ENCODE measurements at places on chromosomes 2 and 18.

GRCh38 chr2:75600461-75601011, 39.8 kb upstream of the EVA1A start:
- DNase-seq: no peak

DNA sequence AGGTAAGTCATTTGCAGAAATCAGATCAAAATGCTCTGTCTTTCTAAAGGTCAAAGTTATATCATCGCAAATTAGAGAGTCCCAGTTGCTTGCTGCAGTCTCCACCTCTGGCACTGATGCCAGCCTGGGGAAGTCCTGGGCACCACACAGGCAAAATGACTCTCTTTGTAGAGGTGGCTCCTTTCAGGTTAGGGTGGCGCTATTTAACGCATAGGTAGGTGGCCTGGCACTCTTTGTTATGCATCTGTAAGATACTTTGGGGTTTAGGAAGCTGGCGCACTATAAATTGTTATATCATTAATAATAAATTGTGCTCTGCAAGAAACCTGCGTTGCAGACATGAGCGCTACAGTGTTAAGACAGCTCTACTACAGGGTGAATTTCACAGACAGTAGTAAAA, 268.5 kb downstream of the ICOS start:
- DNase-seq: no peak

- DNase-seq: no peak
Measured at GRCh38 chr2:237873421-237873831, 14.0 kb downstream of the RAMP1 start.

DNA sequence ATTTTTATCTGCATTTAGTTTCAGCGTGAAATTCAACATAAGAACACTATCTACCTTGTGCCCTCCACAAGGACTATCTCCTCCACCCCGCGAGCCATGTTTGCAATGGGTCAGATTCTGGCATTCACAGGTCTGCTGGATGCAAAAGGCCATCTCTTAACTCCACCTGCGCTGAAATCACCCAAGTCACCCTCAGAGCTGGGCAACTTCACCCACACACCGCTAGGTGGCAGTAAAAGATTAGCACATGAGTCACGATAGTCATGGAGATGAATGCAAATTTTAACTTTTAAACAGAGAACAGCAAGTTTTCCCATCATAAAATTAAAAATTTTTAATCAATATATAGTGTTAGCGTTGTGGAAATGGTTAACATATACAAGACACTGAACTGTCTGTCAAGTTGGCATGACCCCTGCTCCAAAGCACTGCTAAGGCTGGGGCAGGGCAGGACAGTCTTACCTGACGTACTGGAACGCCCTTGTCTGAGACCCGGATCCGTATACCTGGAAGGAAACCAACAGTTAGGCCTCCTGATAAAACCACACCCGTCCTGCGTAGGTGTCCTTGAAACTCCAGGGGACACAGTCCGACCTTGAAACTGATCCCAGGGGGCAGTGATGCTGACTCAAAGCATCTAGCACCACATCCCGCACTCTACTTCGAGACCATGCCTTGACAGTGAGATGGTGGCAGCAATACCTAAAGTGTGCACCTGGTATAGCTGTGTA, 89.6 kb downstream of the UXS1 start:
- no peak for DNase-seq

DNA sequence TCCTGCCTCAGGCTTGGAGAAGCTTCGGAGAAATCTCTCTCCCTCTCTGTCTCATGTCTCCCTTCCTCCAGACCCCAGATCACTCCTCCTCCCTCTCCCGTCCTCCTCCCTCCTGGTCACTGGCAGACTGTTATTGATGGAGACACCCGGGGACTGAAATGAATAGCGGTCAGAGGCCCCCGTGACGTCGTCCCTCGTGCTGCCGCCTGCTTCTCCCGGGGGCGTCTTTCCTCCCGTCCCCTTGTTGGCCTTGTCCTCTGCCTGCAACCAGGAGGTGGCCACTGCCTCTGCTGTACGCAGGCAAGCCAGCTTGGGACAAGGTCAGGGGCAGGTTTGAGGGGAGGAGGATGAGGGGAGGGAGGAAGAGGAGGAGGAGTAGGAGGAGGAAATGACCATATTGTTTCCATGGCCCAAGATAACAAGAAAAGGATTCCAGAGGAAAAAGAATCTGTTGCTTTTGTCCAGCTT, 78.2 kb downstream of the CELF4 start:
- no peak for DNase-seq

GRCh38 chr18:37680911-37681310, 115.3 kb upstream of the CELF4 start:
- DNase-seq: no peak

- DNase-seq: no peak
Measured at GRCh38 chr2:203070701-203071100, 56.0 kb downstream of the NBEAL1 start.

- no peak for DNase-seq
Measured at GRCh38 chr2:121279476-121280220, 5.4 kb downstream of the TFCP2L1 start.

DNA sequence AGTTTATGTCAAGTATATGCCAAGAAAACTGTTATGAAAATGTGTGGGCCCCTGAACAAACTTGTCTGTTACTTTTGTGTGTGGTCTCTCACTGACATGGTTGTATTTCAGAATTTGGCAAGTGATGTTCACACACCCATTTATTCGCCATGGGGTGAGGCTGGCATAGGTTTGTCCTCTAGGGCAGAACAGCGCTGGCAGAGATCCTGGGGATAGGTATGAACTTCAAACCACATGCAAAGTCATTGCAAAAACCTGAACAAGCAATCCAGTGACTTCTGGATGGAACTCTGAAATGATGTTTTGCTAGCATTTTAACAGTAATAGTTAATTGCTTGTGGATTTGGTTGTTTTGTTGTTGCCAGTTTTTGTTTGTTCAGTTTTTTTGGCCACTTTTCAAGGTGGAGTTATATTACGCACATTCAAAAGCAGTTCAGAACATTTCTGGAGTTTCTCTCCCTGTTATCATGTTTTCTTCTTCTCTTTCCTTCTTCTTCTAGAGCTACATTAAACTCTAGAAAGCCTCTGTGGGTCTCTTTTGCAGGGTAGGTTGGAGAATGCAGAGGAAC, 78.5 kb downstream of the MDH1 start:
- DNase-seq: no peak

- DNase-seq: no peak
Measured at GRCh38 chr2:64876137-64876647, 113.0 kb upstream of the SLC1A4 start.

GRCh38 chr2:102848366-102848839, 86.6 kb downstream of the TMEM182 start:
- no peak for DNase-seq

- DNase-seq: no peak
Measured at GRCh38 chr2:108959401-108959800, 29.6 kb downstream of the EDAR start.

GRCh38 chr18:56748698-56749268, 97.6 kb downstream of the WDR7 start:
- no peak for DNase-seq

DNA sequence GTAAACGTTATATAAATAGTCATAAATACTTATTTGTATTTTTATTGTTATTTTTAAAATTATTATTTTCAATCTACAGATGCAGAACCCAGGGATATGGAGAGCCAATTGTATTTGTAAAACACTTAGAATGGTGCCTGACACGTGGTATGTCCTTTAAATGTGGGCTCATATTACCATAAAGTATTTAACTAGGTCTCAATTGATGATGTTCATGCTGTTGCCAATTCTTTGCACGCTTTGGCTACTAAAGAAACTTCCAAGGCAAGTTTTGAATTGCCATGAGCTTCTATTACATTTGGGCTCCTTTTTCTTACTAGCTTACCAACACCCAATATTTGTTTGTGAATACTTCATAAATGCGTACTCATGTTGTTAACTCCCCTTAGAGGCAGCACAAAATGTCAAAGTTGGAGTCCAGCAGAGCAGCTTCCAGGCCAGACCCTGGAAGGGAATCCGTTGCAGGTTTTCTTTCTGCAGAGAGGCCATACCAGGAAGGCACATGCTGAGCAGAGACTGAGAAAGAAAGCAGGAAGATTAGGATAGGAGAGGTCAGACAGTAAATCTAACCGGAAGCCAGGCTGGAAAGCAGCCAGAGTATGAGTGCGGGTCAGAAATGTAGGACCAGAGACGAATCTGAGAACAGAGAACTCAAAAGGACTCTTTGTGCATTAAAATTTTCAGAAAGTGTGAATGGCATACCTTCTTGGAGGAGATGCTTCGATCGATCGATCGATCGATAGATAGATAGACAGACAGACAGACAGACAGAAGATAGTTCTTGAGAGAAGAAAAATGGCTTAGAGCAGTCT, 4.2 kb upstream of the NOSTRIN start:
- DNase-seq: no peak

DNA sequence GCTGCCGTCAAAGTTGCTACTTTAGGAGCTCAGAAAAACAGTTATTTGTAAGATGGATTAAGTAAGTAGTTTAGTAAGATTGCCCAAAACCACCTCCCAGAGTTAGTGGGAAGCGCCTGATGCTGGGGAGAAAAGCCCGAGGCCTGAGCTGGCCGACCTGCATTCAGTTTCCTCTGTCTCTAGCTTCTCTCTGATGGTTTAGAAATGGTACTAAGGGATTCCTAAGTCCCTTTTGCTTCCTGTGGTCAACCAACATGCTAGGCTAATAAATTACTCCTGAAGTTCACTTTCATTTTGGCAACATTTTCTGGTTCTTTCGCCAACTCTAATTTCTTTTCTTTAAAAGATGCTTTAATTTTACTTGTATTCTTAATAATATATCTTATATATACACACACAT, 60.1 kb downstream of the ASAP2 start:
- no peak for DNase-seq

DNA sequence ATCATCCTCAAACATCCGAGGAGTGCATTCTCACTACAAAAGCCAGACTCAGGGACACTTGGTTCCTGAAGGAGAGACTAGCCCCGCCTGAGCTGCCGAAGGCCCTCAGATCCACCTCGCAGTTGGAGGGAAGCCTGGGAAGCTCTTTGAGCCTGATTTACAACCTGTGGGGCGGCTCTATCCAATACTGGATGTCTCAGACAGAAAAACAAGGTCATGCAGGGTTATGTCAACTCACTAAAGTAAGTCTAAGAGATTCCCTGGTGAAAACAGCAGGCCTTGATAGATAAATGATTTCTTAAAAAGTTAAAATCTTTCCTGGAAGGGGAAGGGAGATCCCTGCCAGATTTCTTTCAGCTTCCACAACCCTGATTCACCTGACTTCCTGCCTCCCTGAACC, 284.3 kb downstream of the CYP26B1 start:
- DNase-seq: no peak

GRCh38 chr2:231970461-231970860, 8.9 kb downstream of the DIS3L2 start:
- no peak for DNase-seq

GRCh38 chr2:58870704-58871103, 629.6 kb upstream of the FANCL start:
- no peak for DNase-seq

- no peak for DNase-seq
Measured at GRCh38 chr2:26556309-26557243, 78.7 kb upstream of the OTOF start.

DNA sequence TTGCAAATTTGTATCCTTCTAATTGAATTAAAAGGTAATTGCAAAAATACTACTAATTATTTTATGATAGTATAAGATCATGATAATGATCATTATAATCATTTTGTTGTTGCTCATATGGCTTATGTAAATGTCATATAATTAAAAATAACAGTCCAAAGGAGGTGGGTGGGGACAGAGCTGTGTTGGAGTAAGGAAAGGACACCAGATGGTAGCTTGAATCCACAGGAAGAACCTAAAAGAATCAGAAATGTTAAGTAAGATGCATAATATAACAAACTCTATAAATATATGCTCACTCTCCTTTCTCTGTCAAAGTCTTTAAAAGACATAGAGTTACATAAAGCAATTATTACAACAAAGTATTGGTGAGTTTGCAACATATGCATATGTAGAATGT, 650.7 kb upstream of the HS6ST1 start:
- no peak for DNase-seq

DNA sequence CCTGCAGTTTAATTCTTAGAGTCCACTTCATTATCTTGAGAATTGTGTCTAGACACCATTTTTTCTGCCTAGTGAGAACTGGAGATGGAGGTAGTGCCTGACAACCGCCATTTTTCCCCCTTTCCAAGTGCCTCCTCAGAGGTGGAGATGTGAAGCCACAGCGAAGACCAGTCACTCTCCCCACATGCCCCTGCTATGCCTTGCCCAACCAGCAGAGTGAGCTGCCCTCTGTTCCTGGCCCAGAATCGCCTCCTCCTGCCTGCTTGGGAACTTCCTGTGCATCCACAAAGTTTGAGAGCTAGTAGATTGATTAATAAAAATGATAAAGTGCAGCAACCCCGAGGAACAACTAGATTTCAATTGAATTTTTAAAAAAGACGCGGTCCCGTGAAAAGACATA, 123.3 kb downstream of the CLIP4 start:
- DNase-seq: no peak

DNA sequence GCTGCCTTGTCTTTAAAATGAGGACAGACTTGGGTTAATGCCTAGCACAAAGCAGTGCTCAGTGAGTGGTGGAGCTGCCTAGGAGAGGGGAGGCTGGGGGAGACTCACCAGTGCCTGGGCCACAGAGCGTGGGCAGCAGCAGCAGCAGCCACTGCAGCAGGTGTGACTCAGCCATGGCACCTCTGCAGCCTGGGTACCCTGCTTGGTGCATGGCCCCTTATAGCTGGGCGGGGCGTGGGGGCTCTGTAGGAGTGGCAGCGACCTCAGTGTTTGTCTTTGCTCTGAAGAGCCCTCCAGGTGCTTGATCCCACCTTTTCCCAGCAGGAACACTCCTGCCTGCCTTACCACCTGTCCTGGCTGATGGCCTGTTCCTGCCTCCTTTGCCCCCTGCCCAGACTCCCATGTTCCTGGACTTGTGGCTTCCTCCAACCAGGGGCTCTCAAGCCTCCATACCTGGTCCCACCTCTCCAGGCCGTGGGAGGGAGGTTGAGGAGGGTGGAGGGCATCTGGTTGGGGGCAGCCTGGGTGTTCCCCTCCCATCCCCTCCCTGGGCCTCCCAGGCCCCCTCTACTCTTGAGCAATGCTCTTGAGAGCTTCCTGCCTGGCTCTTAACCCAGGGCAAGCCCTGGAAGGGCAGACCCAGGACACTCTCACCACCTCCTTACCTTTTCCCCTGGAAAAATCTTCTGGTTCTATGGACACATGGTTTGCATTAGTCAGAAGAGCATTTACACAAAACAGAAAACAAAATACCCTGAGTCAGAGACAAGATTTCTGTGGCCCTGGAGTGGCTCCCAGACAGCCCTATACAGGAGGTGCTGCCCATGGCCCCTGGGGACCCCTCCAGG, at the start of gene SFTPB:
Gene SFTPB (minus strand): TSS at position 191 of the 848 bp plus-strand sequence. CDS start 16 bp downstream, at position 175.
- DNase-seq: no peak

GRCh38 chr2:12240206-12240605, 476.5 kb upstream of the TRIB2 start:
- DNase-seq: no peak

DNA sequence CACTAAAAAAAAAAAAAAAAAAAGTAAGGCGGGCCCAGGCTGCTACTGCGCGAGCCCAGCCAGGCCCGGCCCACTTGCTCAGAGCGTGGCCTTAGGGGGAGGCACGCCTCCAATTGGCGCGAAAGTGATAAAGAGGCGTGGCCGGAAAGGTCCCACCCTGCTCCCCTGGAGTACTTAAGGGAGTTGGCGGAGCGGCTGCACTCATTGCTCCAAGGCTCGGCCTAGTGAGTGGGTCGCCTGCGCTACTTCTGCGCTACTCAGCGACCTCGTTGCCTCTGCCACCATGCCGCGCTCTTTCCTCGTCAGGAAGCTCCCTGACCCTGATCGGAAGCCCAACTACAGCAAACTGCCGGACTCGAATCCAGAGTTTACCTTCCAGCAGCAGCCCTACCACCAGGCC, 36.9 kb downstream of the UNC80 start:
- no peak for DNase-seq

- DNase-seq: no peak
Measured at GRCh38 chr2:43214253-43214652, 12.2 kb downstream of the ZFP36L2 start.

Measured in activated CD4-positive, CD25-positive, alpha-beta regulatory T cell treated with anti-CD3 and anti-CD28 coated beads, Interleukin-2, amount 50 U/mL, for 72 hours (primary cell).